ENCODE measurements at places on chromosomes 5 and 9.

- DNase-seq, result no peak
Observed at GRCh38 chr5:176954050-176954449, 52.5 kb downstream of the UIMC1 start.

- peak; percentile 13 for DNase-seq
Observed at GRCh38 chr5:56090793-56091460, 96.2 kb upstream of the IL6ST start.

DNA sequence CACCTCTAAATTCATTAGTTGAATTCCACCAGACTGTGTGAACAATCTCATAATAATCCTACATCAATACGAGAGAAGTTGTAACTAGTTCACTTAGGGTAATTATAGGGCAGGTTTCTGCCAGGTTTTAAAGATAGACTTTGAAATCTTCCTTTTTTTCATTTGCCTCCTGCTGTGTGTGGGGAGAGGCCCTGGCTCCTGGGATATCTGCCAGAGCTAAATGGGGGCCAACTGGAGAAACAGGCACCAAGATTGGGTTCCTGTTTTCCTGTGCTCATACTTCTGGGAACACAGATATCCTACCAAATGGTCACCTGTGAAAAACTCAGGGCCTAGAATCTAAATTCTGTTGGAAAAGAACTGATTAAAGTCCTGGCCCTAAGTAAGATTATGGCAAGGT lies 42.3 kb downstream of the SH3RF2 start:
- no peak for DNase-seq

- DNase-seq, result no peak
Observed at GRCh38 chr5:132376694-132377641, 7.5 kb downstream of the SLC22A5 start.

DNA sequence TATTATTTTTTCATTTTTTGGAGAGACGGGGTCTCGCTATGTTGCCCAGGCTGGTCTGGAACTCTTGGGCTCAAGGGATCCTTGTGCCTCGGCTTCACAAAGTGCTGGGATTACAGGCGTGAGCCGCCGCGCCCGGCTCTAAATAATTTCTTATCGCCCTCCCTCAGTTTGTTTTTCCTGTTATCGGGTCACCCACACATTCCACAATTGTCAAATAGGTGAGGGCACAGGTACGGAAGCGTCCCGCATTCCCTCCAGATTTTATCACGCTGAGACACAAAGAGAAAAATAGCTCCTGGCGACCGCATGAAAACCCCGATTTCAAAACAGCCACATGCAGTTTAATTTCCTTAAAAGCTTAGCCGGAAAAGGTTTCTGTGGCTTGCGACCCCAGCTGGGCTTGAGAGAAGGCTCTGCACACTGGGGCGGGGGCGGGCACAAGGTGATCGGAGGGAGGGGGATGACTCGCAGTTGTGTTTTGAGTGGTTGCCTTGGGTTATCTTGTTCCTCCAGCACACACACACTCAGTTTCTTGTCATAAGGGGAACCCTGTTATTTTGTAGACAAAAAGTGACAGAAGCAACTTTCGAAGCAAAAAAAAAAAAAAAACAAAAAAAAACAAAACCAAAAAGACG lies 717 bp upstream of the IQGAP2 start:
- no peak for DNase-seq

DNA sequence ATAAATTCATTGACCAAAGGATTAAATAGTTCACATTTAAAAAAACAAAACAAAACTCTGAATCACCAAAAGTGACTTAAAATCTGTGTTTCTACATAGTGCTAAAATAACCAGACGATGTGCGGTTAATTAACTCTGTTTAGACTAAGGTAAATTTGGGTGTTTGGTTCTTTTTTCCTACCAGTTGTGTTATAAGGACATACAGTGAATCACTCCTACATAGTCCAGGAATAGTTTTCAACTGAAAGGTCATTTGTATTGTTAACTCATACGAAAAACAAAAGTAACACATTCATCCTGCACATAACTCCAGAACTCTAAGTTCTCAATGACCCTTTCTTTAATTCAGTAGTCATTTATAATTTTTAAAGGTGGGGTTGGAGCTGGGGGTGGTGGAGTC lies 203.7 kb downstream of the GLIS3 start:
- DNase-seq, result no peak

GRCh38 chr5:141492168-141492885 lies 3.4 kb downstream of the PCDHGC5 start:
- no peak for DNase-seq

- no peak for DNase-seq
Observed at GRCh38 chr5:163622799-163623198, 117.4 kb downstream of the MAT2B start.

DNA sequence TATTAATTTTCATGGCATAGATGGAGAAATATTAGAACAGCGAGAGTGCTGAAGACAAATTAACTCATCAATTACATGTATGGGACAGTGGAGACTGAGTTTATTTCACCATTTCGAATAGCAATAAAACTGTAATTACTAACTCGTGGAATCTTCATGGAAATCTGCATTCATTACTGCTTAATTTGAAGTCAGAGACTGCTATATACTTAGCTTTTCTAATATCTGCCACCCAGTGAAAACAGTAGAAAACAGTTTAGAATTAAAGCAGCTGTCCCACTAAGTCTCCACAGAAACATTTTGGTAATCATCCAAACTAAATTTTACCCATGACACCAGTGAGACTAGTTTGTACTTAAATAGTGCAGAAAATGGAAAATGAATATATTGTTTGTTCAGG lies 56.8 kb downstream of the IZUMO3 start:
- DNase-seq, result no peak

- DNase-seq, result no peak
Observed at GRCh38 chr5:142754031-142754430, 16.1 kb upstream of the ARHGAP26 start.

- no peak for DNase-seq
Observed at GRCh38 chr9:81237565-81238231, 451.6 kb downstream of the TLE1 start.

GRCh38 chr9:32954642-32955041 lies 46.8 kb downstream of the APTX start:
- no peak for DNase-seq

GRCh38 chr5:52830650-52831049 lies 42.9 kb downstream of the ITGA1 start:
- DNase-seq, result no peak

DNA sequence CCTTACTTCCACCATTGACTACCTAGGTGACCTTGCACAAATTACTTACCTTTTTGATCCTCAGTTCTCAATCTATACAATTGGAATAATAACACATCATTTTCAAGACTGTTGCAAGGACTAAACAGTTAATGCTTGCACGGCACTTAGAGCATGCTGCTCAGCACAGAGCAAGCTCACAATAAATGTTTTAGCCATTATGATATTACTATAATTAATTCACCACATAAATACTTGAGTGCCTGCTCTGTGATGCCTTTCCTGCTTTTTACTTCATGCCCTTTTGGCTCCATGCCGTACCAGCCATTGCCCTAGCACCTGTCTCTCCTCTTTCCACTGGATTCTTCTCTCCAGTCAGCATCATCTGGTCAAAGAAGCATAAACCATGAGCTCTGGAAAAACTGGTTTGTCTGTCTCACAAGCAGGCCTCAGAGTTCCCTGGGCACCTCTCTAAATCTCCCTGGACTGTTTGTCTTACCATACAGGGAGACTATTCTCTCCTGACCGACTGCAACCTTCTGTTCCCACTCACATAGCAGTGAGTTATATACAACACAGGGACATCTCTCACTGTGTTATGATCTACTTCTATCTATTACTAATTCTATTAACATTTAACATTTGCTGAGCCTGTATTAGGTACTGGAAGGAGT lies 260.4 kb upstream of the ADRA1B start:
- DNase-seq, result peak; percentile 9

DNA sequence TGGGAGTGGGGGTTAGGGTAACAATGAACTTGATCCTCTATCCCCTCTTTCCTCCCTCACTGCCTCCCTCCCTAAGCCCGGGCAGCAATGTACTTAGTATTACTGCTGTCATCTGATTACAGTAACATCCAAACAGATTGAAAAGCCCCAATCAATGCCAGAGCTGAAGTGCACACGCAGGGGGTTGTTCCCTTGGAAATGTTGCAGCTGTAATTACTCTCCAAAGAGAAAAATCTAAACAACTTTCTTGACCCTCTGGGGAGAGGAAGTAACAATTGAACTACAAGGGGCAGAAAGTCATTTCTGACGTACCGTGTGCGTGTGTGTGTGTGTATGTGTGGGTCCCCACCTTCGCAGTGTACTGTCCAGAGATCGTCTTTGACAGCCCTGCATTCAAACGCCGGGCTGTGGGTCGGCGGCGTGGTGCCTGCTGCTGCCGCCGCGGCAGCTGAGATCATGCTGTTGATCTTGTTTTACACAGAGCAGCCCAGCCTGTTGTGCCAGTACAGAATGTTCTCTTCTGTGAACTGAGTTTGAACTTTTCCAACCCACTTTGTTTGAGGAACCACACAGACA lies 66.0 kb upstream of the KLF9 start:
- DNase-seq, result peak; percentile 26

DNA sequence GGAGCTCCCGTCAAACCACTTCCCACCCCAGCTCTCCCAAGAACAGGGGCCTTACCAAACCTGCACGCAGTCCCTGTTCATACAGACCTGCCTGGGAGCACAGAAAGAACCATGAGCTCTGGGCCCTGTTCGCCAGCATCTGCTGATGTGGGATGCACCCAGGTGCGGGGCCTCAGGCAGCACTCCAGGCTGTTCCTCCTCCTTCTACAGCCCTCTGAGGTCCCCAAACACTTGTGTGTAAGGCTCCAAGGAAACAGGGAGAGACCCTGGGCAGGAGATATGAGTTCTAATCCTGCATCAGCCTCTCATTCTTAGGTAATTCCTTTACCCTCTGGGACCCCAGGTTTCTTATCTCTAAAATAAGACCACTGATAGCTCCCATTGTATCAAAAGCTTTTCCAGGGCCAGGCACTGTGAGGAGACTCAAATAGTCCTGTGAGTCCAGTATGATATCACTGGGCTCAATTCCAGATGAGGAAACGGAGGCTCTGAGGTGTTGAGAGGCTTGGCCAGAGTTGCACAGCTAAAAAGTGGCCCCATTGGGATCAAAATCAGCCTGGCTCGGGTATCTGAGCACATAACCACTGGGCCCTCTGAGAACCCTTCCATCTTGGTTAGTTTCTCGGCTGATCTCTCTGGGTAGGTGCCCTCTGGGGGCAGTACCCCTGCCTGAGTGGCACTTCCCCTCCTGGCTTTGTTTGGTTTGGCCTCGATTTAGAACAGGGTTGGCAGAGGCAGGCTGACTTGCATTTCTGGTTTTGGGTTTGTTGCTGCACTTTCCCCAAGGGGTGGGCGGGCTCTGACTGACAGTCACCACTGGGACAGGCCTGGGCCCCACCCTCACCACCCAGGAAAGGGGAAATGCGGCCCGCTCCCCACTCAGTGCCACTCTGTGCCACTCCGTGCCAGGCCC lies 116.8 kb downstream of the RGS3 start:
- DNase-seq, result no peak

- no peak for DNase-seq
Observed at GRCh38 chr5:128480906-128481633, 57.0 kb downstream of the FBN2 start.

GRCh38 chr5:112203229-112203628 lies 215.8 kb downstream of the EPB41L4A start:
- DNase-seq, result no peak

DNA sequence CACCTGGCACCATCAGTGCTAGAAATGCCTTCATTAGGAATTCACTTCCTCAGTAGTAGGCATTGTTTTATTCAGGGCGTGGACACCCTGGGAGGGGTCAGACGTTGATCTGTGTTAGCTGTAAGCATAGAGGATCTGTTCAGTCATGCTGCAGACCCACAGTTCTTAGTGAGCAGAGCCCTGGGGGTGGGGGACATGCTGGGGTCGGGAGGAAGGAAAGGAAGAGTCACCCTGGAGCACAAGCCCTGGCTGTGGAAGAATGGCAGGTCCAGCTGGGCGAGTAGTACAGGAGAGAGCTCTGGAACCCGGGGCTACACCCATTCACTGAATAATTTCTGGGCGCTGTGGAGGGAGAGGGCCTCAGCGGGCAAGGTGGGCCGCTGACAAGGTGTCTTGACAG lies 172.5 kb downstream of the FSTL4 start:
- no peak for DNase-seq

DNA sequence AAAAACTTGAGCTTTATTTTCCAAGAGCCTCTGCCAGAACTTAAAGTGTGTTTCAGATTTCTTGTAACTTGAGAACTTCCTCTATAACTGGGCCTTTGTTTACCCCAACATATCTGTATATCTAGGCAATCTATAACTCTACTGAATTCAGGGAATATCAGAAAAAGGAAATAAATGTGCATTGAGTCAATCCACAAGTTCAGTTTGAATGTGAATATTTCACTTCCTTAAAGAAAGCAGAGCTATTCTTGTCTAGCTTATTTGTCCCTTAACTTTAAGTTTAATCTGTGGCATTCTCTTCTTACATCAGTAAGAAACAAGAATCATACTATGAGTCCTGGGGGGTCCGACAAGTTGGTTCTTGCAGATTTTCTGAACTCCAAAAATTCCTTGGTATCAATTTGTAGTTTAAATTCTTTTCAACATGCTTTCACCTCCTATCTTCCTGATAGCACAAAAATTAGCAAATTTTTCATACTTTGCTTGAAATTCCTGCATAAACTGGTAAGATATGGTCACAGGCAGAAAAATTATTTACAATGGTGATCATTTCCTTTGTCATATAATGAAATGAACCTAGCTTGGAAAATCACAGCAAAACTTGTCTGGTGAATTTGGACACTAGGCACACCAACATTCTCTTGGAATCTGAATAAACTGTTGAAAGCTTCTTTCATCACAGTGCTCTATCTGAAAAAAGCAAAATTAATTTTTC lies 19.8 kb upstream of the ITGA1 start:
- DNase-seq, result no peak

GRCh38 chr9:27945386-27945785 lies 372.1 kb upstream of the C9orf72 start:
- DNase-seq, result no peak

DNA sequence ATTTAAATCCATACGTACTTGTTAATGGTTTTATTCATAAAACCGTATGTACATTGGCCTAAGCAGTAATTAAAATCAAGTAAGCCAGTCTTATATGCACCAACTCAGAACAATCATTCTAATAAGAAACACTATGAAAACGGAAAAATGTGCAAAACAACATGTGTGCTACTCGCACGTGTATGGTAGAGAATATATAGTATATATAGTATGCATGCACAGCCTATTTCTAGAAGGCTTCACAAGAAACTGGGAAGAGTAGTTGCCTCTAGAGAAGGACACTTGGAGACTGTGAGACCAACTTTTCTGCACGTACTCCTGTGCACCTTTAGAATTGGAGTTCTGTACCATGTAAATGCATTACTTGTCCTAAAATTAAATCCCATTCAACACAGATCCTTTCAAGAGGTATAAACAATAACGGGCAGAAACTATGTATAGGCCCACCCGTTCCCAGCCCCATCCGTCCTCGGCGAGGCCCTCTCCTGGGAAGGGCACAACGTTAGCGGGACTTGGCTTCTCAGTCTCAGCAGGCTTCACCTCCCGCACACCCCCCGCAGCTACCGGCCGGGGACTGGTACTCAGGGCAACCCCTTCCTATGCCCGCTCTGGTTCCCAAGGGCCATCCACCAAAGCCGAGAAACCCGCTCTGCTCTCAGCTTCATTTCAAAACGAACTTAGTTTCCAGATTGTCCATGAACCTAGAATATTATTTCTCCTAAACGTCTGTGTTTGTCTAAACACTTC lies 2.0 kb downstream of the CDC14B start:
- DNase-seq, result no peak

- DNase-seq, result peak; percentile 69
Observed at GRCh38 chr5:135491552-135492318, 39.6 kb upstream of the TIFAB start.

- DNase-seq, result no peak
Observed at GRCh38 chr9:135329571-135330306, 149.8 kb upstream of the PPP1R26 start.
